CD4-positive, alpha-beta T cell treated with Interferon alpha-2 for 1 hour (primary cell): ENCODE measurements at places on chromosomes 3 and 15.

DNA sequence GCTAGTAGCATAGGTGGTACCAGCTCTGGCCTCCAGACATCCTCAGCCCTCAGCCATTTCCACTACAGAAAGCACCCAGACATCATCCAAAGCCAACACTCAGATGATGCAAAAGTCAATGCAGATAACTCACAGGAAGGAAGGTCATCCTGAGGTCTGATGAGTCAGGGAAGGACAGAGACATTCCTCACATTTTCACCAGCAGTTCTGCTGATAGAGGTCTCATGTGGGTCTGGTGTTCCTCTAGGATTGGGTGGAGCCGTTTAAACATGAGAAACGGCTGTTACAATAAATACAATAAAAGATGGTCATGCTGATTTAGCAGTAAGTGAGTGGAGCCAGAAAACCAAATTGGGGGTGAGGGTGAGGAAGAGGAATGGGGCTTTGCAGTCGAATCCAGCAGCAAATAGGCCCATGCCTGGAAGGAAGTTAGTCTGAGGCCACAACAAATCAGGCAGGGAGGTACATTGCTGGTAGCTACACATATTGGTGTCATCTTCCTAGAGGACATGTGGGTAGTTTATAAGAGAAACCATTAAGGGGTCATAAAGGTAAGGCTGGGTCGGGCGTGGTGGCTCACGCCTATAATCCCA is 33.3 kb upstream of the FLNB start:
- no peak for DNase-seq

GRCh38 chr3:35832140-35832571 is 192.8 kb downstream of the ARPP21 start:
- DNase-seq: no peak

- DNase-seq: no peak
Observed at GRCh38 chr3:59877263-59878037, 827.6 kb upstream of the CFAP20DC start.

- no peak for DNase-seq
Observed at GRCh38 chr3:150557725-150558124, 11.1 kb downstream of the EIF2A start.

DNA sequence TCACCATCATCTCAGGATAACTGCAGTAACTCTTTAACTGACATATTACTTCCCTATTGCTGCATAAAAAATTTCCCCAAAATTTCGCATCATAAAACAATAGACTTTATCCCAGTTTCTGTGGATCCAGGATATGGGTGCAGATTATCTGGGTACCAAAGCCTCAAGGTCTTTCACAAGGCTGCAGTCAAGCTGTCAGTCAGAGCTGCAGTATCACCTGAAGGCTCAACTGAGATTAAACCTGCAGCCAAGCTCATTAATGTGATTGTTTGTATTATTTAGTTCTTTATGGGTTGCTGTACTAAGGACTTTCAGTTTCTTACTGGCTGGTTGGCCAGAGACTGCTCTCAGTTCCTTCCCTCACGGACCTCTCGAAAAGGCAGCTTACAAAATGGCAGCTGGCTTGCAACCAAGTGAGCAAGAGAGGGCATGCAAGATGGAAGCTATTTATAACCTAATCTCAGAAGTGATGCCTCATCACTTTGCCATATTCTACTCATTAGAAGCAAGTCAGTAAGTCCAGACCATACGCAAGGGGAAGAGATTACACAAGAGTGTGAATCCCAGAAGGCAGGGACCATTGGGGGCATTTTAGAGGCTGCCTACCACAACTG is 54.9 kb downstream of the DCUN1D1 start:
- no peak for DNase-seq

- no peak for DNase-seq
Observed at GRCh38 chr15:65579762-65580161, 31.2 kb downstream of the INTS14 start.
